NCI-H69 (cell line): ENCODE measurements at places on chromosomes 1 and 21.
A peak's percentile ranks its signal among the peaks of the same experiment; 100 is the strongest.

DNA sequence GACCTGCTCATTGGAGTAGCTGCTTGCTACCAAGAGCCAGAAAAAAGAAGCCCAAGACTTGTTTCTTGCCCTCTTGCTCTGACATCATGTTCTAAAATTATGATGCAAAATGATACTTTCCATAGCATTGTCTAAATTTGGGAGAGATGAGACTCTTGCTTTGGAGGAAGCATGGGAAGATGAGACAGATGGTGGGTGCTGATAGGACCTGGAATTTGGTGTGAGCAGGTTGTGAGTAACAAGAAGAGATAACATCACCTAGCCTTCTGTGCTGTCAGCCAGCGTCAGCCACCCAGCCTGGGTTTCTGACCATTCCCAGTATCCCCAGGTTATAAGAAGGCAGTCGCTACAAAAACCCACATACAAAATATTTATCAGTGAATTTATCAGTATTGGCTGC lies 67.1 kb upstream of the GCLM start:
- DNase-seq: no peak

- peak; percentile 70 for DNase-seq
These were observed 48.6 kb downstream of the ITPKB start for GRCh38 chr1:226690460-226690982.

- DNase-seq: peak; percentile 42
These were observed 43.0 kb downstream of the NPHP4 start for GRCh38 chr1:5949085-5949760.

DNA sequence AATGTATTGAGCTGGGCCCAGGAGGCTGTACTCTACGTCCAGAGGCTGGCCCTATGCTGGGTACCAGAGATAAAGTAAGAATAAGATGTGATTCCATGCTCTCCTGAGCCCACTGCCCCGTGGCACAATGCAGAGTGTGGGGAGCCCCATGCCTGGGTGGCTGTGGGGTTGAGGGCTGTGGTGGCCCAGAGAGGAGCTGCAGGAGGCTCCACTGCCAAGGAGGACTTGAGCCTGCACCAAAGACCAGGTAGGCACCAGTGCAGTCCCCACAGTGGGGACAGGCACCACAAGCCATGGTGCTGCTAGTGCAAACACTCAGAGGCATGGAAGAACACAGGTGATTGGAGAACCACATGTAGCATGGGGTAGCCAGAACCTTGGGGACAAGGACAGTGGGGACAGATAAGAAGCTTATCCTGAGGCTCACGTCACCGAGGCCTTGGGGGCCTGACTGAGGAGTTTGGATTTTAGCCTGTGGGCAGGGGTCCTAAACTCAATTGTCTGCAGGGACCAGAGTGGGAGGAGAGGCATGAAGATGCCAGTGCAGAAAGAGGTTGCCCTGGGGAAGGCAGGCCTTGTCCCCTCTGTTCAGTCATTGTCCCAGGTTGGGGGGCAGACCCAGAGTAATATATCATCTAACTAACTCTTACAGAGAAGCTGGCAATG lies 21.9 kb upstream of the EPS8L3 start:
- no peak for DNase-seq

- DNase-seq: no peak
These were observed 19.0 kb upstream of the PTPN14 start for GRCh38 chr1:214570442-214570841.

DNA sequence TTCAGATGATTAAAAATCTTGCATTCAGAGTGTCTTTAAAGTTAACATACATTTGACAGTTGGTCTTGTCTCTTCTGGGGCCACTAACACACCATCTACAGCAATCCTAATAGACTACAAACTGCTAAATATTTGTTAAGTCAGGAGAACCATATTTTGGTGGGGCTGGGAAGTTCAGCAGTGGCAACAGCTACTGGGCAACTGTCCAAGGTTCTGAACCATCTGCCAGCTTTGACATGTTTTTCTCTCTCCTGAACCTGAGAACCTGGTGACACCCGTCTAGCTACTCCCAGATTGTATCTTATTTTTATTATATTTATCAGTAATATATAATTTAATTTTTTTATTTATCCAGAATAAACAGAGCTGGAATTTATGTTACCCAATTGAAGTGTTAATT lies 199.0 kb upstream of the DPYD start:
- DNase-seq: peak; percentile 86

GRCh38 chr1:224201383-224201782 lies 18.3 kb downstream of the DEGS1 start:
- DNase-seq: no peak
